ENCODE measurements at places on chromosomes 6 and 20. TPM values are rescaled to one million over a fixed set of nuclear protein-coding genes. Genes with fewer than 3 reads are reported as not detected.

The REV3L gene
- total RNA-seq = 36.3 TPM

The NRN1 gene
- 12.8 TPM for total RNA-seq

The LAMA4 gene
- total RNA-seq = 13.6 TPM

The CDH4 gene
- total RNA-seq = 0.59 TPM

The HAO1 gene
- not detected for total RNA-seq

The IL17F gene
- not detected for total RNA-seq

The GMPR gene
- total RNA-seq = 147 TPM

The CD24 gene
- total RNA-seq = 0.84 TPM

Data from psoas muscle (tissue), 8 donors.